ENCODE measurements at places on chromosomes 3 and 15.

DNA sequence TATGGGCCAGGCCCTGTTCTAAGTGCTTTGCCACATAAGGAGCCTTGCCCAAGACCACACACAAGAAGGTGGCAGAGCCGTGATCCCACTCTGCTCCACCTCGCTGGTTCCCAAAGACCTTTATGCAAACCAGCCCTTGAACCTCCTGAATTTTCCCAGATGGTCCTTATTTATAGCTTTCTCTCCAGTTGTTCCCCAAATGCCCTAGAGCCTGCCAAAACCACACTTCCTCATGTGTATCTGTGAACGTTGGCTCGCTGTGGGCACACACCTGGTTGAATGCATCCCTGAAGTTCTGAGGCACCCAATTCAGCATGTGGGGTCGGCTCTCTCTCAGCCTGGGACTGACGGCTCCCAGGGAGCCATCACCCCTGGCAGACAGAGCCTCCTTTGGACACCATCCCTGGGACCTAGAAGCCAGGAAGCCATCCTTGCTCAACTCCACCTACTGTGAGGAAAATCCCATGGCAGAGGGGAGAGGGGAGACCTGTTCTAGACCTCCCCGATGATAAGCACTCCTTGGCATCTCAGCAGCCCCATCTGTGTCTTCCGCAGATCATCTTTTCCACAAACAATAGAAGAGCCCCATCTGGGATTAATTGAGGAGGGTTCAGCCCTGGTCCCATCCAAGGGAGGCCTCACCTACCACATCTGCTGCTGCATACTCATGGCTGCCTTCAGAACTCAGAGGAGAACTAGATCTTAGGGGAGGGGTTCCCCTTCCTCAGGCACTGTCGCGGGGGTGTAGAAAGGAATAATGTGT is 42.3 kb upstream of the LIMD1 start:
- no peak for DNase-seq

- DNase-seq, result no peak
Measured at GRCh38 chr3:48694610-48695392, 9.1 kb upstream of the NCKIPSD start.

DNA sequence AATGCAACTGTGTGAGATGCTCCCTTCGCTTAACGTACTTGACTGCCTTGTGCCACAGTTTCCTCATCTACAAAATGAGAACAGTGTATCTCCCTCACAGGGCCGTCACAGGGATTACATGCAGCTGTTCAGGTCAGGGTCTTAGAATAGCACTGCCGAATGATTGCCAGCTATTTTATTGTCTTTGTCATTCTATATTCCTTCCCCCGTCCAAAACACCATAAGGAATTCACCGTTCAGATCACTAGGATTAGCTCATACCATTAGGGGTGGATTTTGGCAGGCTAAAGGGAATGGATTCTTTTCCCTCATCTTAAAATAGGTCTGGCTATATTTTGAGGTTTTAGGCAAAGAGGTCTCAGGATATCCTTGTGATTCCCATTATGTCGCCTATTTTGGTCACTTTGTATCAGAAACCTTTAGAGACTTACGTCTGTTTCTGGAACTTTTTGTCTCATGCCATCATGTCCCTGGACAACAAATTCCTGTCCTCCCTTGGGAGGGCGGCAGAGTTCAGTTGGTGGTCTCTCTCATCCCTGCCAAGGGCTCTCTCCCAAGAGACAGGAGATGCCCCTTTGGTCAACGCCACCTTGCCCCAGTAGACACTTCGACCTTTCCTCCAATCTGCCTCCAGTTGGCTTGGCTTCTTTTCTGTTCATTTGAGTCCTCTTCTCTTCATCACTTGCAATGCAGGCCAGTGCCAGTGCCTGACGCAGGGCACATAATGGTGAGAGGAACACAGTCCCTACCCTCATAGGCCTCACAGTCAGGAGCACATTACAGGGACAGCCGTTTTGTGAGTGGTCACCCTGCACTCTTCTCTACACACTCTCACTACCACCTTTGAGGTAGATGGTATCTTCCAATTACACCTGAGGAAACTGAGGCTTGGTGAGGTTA is 171.6 kb upstream of the BHLHE40 start:
- DNase-seq, result no peak

DNA sequence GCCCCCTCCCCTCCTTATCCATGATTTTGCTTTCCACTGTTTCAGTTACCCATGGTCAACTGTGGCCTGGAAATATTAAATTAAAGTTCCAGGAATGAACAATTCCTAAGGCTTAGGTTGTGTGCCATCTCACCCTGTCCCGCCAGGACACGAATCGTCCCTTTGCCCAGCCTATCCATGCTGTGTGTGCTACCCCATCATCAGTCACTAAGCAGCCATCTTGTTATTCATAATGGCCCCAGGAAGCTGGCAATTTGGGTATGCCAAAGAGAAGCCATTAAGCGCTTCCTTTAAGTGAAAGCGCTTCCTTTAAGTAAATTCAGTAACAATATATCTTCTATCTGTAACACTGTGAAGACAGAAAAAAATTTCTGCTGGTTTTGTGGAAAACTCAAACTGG is 49.2 kb upstream of the LDHAL6B start:
- no peak for DNase-seq

DNA sequence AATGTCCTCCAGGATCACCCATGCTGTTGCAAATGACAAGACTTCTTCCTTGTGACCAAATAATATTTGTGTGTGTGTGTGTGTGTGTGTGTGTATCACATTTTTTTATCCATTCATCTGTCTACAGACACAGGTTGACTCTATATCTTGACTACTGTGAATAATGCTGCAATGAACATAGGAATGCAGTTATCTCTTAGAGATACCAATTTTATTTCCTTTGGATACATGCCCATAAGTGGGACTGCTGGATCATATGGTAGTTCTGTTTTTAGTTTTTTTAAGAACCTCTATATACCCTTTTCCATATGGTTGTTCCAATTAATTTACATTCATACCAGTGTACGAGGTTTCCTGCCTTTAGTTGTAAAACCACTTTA is 41.7 kb downstream of the GPR176 start:
- DNase-seq, result no peak

DNA sequence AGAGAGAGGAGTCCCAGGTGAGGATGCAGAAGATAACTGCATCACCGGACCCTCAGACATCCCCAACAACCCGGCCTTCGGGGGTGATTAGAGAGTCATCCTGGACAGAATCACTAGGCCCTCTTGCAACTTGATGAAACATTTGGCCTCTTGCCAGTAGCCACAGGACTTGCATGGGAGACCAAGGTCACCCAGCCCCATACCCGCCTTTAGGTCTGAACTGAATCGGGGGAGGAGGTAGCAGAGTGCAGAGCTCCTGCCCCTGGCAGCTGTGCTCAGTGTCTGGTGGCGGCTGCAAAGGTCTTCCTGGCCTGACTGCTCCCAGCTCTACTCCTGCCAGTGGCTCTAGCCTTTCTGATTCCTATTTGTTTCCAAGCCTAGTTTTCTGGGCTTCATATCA is 12.4 kb downstream of the PIF1 start:
- no peak for DNase-seq

- no peak for DNase-seq
Measured at GRCh38 chr3:123110282-123110975, 43.6 kb downstream of the PDIA5 start.

- no peak for DNase-seq
Measured at GRCh38 chr15:45548753-45549520, 26.4 kb upstream of the SLC30A4 start.

DNA sequence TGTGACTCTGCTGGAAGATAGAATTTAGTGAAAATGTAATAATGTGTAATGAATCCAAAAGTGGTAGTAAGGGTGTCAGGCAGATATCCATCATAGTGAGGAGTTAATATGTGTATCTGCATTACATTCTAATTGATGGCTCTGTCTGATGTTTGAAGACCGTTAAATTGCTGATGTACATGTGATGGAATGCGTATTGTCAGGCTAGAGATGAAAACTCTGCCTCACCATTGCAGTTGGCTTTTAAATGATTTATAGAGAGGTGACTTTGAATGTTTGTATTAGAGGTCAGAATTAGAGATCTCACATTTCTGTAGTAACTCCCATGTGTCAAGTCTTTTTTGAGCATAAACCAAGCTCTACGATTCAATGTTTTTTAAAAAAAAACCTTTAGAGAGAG is 234.6 kb downstream of the NAALADL2 start:
- no peak for DNase-seq

GRCh38 chr15:65329984-65330735 is 25.7 kb downstream of the RNU5B-1 start:
- no peak for DNase-seq

- DNase-seq, result no peak
Measured at GRCh38 chr3:43997788-43998369, 243.8 kb upstream of the TOPAZ1 start.

DNA sequence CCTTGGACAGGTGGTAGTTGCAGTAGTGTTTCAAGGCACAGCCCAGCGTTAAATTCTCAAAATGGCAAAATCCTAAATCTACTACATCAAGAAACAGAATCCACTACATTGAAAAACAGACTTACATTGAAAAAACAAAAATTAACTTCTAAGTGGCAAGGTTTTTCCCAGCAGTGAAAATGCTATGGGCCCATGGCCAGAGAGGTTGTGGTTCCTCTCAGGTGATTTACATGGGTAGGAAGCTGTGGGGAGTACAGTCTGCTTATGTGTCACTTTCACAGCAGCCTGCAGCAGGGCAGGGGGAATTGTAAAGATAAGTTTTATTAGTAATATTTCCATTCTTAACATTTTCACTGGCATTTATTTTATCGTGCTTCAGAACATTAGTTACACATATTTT is 24.9 kb downstream of the TTC14 start:
- no peak for DNase-seq

DNA sequence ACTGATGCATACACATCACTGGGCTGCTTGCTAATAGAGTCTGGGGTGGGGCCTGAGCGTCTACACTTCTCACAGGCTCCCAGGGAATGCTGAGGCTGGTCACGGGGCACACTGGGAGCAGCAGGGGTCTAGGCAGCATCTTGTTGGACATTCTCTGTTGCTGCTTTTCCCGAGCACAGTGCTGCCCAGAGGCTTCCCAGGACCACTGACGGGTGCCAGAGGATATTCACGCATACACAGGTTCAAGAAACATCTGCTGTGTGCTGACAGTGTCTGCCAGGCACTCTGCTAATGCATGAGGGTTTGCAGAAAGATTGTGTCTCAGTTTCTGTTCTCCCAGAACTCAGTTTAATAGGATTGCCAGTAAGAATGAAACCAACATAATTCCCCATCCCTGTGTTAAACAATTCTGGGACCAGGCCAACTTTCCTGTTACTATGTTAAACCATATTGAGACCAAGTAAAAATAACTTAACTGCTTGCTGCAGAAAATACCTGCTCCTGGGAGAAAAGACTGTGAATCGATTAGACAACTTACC is 23.9 kb upstream of the BCL2L10 start:
- DNase-seq, result no peak

- DNase-seq, result no peak
Measured at GRCh38 chr3:43317461-43318316, 31.3 kb downstream of the SNRK start.

DNA sequence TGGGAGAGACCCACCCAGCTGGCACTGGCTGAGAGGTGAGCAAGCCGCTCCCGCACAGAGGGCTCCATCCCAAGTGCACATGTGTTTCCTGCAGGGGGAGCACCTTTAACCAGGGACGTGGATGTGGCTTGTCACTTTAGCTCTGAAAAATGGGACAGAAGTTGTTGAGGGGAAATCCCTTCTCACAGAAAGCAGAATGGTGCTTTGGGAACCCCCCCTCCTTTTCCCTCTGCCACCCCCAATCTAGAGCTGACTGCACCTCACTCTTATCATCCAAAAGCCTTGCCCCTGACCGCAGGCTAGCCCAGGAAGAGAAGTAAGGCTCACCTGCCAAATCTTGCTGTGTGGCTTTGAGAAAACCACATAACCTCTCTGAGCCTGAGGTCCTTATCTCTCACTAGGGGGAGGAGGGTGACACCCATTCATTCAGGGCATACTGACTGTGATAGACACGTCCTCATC is 77.9 kb downstream of the RPN1 start:
- peak; percentile 19 for DNase-seq
